Large intestine (tissue), 12 donors: ENCODE measurements at places on chromosomes 12 and 14.
A peak's percentile ranks its signal among the peaks of the same experiment; 100 is the strongest.

GRCh38 chr12:52611080-52611468, 7.3 kb downstream of the KRT73 start:
- DNase-seq: no peak

DNA sequence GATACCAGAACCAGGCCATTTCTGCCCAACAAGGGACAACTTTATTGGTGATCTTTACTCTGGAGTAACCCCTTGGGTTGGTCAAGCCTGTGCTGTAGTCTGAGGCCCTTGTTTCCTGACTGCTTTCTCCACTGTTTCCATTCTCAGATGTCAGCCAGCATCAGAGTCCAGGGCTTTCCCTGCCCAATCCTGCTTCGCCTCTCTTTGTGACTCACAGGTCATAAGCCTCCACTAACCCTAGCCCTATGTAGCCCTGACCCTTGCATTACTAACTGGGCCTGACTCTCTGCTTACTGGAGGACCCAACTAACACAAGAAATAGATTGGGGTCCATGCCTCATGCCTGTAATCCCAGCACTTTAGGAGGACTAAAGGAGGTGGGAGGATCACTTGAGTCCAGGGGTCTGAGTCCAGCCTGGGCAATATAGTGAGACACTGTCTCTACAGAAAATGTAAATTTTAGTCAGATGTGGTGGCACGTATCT, 8.6 kb upstream of the SNRNP35 start:
- DNase-seq: no peak

DNA sequence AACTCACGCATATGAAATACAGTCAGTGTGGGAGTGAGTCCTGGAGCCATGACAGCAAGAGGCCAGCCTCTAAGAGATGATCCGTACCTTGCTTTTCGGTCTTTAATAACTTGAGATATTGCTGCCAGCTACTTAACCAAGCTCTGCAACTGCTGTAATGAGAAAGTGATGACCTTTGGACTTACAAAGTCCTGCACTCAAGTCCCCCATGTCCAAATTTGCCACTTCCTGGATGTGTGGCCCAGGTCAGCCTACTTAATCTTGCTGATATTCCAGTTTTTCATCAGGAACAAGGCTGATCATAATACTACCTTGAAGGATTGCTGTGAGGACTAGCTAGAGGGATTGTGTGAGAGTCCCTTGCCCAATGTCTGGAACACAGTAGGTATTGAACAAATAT, 33.8 kb upstream of the DUSP6 start:
- DNase-seq: peak; percentile 88

GRCh38 chr14:50213795-50214194, 17.6 kb downstream of the SOS2 start:
- no peak for DNase-seq

DNA sequence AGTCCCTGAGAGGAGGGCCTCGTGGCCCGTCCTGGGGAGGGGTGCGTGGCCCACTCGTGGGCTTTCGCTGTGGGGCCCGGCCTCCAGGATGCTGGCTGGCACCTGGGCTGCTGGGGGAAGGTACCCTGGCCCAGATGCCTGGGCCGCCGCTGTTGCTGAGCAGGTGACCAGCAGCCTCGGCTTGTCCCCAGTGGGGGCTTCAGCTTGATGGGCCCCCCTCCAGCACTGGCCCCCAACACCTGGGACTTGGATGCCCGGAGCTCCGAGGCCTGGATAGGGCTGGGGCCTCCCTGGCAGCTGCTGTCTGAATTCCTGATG, 10.8 kb downstream of the KIF26A start:
- no peak for DNase-seq

DNA sequence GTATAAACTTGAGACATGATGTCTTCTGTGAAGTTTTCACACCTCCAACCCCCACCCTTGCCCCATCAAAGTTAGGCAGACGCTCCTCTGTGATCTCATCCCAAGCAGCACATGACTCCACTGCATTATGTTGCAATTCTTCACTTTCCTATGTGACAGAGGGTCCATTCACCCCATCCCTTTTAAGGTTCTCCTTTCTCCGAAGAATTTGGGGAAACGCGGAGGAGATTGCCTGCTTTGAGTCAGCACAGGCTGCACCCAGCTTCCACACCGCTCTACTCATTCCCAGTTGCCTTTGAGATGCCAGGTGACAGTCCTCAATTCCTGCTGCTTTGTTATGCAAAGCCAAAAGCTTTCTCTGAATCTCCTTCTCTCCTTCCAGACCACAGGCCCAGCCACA, 61.8 kb downstream of the PHLDA1 start:
- DNase-seq: no peak

GRCh38 chr12:127779301-127780045, 487.5 kb upstream of the TMEM132C start:
- no peak for DNase-seq

DNA sequence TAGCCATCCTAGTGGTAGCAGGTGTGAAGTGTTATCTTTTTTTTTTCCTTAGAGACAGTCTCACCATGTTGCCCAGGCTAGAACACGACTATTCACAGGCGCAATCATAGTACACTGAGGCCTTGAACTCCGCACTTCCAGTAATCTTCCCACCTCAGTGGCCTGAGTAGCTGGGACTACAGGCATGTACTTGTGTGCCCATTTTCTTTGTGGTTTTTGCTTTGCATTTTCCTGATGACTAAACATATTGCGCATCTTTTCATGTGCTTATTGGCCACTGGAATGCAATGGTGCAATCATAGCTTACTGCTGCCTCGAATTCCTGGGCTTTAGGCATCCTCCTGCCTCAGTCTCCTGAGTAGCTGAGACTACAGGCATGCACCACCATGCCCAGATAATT, 33.3 kb upstream of the GCH1 start:
- no peak for DNase-seq

GRCh38 chr14:93050761-93051160, 65.0 kb downstream of the ITPK1 start:
- DNase-seq: no peak

DNA sequence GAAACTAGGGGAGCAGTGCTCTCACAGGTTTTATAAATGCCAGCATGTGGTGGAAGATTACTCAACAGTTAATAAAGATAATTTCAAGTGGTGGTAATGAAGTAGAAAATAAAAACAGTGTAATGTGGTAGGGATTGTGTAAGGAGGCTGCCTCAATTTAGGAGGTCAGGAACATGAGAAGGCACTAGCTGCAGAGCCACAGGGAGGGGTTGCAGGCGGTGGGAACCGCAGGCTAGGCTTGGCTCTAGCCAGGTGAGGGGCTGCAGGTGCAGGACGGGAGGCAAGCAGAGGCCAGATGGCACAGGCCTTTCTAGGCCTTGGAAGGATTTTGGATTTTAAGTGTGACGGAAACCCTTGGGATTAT, 768 bp downstream of the METTL25 start:
- no peak for DNase-seq

- DNase-seq: peak; percentile 27
Measured at GRCh38 chr12:18905134-18905533, 167.2 kb downstream of the CAPZA3 start.

GRCh38 chr12:56599797-56600196, 30.3 kb downstream of the BAZ2A start:
- DNase-seq: no peak

GRCh38 chr14:64763801-64764621, 59.8 kb downstream of the PLEKHG3 start:
- DNase-seq: no peak

DNA sequence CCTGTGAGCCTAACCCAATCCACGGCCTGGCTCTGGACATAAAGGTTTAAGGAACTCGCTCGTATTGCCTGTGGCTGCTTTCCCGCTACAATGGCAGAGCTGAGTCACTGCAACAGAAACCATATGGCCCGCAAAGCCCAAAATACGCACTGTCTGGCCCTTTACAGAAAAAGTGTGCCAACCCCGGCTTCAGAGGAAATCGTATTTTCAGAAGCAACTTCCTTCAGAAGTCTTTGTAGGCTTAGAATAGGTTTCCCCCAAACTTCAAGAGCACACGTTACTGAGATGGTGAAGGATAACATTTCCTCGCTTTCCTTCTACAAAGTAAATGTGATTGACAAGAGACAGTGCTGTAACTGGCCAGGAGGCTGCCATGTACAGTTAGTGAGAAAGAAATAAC, 34.8 kb upstream of the TESC start:
- no peak for DNase-seq

GRCh38 chr14:93945070-93945399, 17.9 kb downstream of the FAM181A start:
- no peak for DNase-seq

- no peak for DNase-seq
Measured at GRCh38 chr14:42149609-42150261, 543.1 kb downstream of the LRFN5 start.

DNA sequence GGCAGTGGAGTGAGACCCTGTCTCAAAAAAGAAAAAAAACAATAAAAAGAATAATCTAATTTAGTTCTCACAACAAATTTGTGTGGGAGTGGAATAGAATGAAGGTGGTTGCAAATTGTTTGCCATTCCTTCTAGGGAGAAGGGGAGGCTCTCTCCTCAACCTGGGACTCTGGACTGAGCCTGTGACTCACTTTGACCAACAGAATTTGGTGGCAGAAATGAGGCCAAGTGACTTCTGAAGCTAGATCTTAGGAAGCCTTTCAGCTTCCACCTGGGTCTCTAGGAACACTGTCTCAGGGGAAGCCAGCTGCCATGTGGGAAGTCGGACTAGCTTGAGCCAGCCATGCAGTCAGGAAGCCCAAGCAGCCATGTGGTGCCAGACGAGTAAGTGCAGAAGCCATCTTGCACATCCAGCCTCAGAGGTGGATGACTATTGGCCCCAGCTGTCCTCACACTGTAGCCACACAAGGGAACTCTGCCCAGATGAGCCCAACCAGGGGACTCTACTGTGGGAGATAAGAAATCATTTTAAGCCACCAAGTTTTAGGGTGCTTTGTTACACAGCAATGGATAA, 14.4 kb downstream of the ALDH2 start:
- no peak for DNase-seq

GRCh38 chr12:70190262-70191010, 52.8 kb upstream of the CNOT2 start:
- no peak for DNase-seq

- peak; percentile 18 for DNase-seq
Measured at GRCh38 chr12:80269803-80270552, 170.6 kb downstream of the OTOGL start.
